ENCODE measurements at places on chromosomes 1 and 21.

DNA sequence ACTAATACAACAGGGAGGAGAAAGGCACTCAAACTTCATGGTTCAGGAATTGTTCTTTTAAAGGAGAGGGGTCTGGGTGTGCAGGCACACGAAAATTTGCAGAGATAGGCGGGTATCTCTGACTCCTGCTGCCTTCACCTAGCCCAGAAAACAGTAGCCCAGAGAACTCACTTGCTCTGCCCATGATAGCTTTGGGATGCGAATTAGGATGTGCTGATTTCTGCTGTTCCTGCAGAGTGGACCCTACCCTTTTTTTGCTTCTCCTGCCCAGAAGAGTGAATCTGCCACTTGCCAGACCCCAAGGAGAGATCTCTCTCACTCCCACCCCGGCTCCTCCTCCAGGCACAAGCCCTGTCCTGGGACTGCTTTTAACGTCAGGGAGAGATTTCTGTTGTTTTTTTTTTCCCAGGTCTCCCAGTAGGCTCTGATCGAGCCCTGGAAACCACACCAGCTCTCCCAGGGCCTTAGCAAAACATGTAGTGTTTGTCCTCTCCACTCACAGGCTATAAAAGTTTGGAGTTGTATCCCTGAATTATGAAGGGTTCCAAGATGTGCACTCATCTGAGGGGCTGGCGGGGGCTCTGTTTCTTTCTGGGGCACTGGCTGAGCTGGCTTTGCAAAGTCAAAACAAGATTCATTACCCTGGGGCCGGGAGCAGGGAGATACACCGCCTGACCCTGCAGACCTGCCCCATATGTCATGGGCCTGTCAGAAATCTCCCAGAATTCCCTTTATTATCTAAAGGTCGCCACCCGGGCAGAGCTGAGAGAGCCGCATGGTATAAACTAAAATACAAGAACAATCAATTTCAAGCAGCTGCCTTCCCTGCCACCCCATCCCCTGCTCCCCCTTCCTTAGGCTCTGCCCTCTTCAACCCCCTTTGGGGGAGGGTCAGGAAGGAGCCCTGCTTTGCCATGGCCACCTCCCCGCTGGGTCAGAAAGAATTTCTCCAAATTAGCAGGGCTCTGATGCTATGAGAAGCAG is 17.9 kb downstream of the PLXNA2 start:
- no peak for DNase-seq

- no peak for DNase-seq
Observed at GRCh38 chr1:200302921-200303290, 106.9 kb downstream of the ZNF281 start.

GRCh38 chr21:17270229-17270628 is 242.6 kb upstream of the CXADR start:
- DNase-seq = no peak

- DNase-seq = no peak
Observed at GRCh38 chr1:40462956-40463590, 12.8 kb downstream of the ZFP69B start.

GRCh38 chr1:220577926-220578325 is 50.0 kb downstream of the MARK1 start:
- DNase-seq = no peak

GRCh38 chr1:161710560-161710959 is 3.5 kb downstream of the FCRLA start:
- DNase-seq = no peak
